T-helper 2 cell treated with Interferon-gamma antibody and Interleukin-4, amounts not matched to agents 100 ng/mL and 5 ng/mL, for 36 hours (primary cell): ENCODE measurements at places on chromosomes 3 and 15. TPM values are rescaled to one million over a fixed set of nuclear protein-coding genes. Genes with fewer than 3 reads are reported as not detected.

The SLC12A1 gene
- not detected in 2 replicates for total RNA-seq

The IP6K2 gene
- 59.3 and 59.9 TPM in 2 replicates for total RNA-seq

The RYK gene
- total RNA-seq, result 8.3 TPM in 2 replicates

The ECE2 gene
- not detected in 2 replicates for total RNA-seq

The CFAP100 gene
- total RNA-seq, result not detected in 2 replicates

The FEZF2 gene
- total RNA-seq, result not detected in 2 replicates

The SLC38A3 gene
- not detected in 2 replicates for total RNA-seq

The ABHD17C gene
- total RNA-seq, result 3.6 and 3.7 TPM in 2 replicates

The GPR171 gene
- total RNA-seq, result 154 and 170 TPM in 2 replicates

The ANKUB1 gene
- total RNA-seq, result not detected in 2 replicates

The TICRR gene
- 19.6 and 20.9 TPM in 2 replicates for total RNA-seq

The RARRES1 gene
- not detected in 2 replicates for total RNA-seq

The EPHB3 gene
- 0.05 and 0.14 TPM in 2 replicates for total RNA-seq

The SLC24A5 gene
- not detected in 2 replicates for total RNA-seq

The SLC7A14 gene
- not detected in 2 replicates for total RNA-seq

The SPATA12 gene
- not detected in 2 replicates for total RNA-seq

The HMG20A gene
- total RNA-seq, result 44.2 and 46.4 TPM in 2 replicates

The CEP70 gene
- 14.6 and 14.7 TPM in 2 replicates for total RNA-seq

The GSK3B gene
- total RNA-seq, result 37.4 and 40.8 TPM in 2 replicates

The CHST13 gene
- not detected in 2 replicates for total RNA-seq

The CX3CR1 gene
- 1.8 and 2.1 TPM in 2 replicates for total RNA-seq

The IGSF10 gene
- total RNA-seq, result not detected in 2 replicates

The PIGBOS1 gene
- 9.8 and 10.3 TPM in 2 replicates for total RNA-seq

The EFCAB12 gene
- 0.39 and 0.43 TPM in 2 replicates for total RNA-seq

The NR1I2 gene
- total RNA-seq, result 0.07 and 0.09 TPM in 2 replicates

The CTXND1 gene
- not detected in 2 replicates for total RNA-seq

The C3orf85 gene
- total RNA-seq, result not detected in 2 replicates

The STARD5 gene
- total RNA-seq, result 3.1 and 3.2 TPM in 2 replicates

The SPTBN5 gene
- total RNA-seq, result 0.59 and 1.0 TPM in 2 replicates

The SECISBP2L gene
- total RNA-seq, result 30.4 and 31.6 TPM in 2 replicates

The GYG1 gene
- total RNA-seq, result 36.3 and 37.4 TPM in 2 replicates

The CHRNA7 gene
- total RNA-seq, result not detected in 2 replicates

The CCR9 gene
- not detected in 2 replicates for total RNA-seq

The DZIP1L gene
- total RNA-seq, result not detected in 2 replicates

The RFTN1 gene
- total RNA-seq, result 52.1 and 60.2 TPM in 2 replicates

The NBEAL2 gene
- total RNA-seq, result 266 and 268 TPM in 2 replicates

The RLBP1 gene
- total RNA-seq, result not detected in 2 replicates

The IL17RD gene
- total RNA-seq, result 0.02 TPM in 1 of 2 replicates, not detected in the other

The GHSR gene
- total RNA-seq, result not detected in 2 replicates

The SLC26A6 gene
- total RNA-seq, result 43.7 and 47.3 TPM in 2 replicates

The GCNT3 gene
- total RNA-seq, result not detected in 2 replicates

The PLCB2 gene
- 177 and 192 TPM in 2 replicates for total RNA-seq

The KBTBD12 gene
- total RNA-seq, result not detected in 2 replicates
